ENCODE measurements at places on chromosomes 4 and X.

GRCh38 chrX:96984538-96984937 lies 100.8 kb downstream of the RPA4 start:
- no peak for DNase-seq

- no peak for DNase-seq
These were observed 61.0 kb downstream of the CHRNA9 start for GRCh38 chr4:40395908-40396793.

- no peak for DNase-seq
These were observed 534.0 kb downstream of the ARAP2 start for GRCh38 chr4:35710343-35710742.

GRCh38 chr4:123785538-123785937 lies 388.9 kb downstream of the SPRY1 start:
- DNase-seq, result no peak

All from WERI-Rb-1 (cell line).